ENCODE measurements at places on chromosomes 1 and 21.

DNA sequence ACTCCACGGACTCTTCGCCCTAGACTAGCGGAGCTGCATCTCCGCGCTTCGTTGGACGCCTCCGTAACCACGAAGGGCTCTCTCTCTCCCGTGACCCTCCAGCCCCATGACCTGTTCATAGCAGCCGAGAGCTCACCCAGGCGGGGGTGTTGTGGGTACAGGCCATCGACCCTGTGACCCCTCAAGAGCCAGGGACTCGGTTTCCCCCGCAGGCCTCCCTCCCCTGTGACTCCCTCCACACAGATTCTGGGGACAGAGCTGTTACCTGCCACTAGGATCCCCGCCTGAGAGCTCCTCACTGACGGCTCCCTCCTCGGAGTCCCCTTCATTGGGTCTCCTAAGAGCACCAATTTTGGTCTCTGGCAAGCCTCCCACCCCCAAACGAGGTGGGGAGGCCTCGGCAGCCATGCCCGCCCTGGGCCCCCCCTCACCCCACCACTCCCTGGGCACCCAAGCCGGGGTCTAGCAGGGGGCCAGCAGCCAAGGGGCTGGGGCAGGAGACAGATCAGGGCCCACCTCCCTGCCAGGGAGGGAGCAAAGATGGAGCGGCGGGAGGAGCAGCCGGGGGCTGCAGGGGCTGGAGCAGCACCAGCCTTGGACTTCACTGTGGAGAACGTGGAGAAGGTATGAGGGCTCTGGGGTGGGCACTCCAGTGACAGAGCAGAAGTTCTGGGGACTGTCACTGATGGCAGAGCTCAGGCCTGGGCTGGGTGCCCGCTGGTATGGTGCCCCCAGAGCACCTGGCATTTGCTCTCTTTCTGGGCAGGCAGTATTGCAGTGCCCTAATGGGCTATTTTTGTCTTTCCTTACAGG is 517 bp downstream of the IPO13 start:
- no peak for DNase-seq

GRCh38 chr1:51303315-51303714 is 27.0 kb downstream of the TTC39A start:
- DNase-seq, result no peak

DNA sequence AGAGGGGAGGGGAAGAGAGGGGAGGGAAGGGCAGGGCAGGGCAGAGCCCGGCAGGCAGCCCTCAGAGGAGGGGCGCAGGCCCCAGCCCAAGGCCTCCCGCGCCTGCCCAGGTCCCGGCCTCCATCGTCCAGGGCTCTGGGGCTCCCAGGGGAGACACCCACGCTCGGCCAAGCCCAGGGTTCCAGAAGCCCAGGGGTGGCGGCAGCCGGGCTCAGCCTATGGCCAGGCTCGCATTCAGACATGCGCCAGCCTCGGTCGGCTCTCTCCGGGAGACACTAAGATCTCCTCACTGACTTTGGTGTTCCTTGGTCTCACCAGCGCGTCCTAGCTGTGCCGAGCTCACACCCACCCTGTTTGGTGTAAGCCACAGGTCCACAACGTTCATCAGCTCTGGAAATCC is 7.1 kb upstream of the ANKRD65 start:
- DNase-seq, result peak; percentile 32

- DNase-seq, result peak; percentile 54
Measured at GRCh38 chr1:206808615-206809014, 36.3 kb upstream of the IL10 start.

GRCh38 chr1:205041001-205041715 is 1.9 kb upstream of the CNTN2 start:
- DNase-seq, result no peak

- DNase-seq, result no peak
Measured at GRCh38 chr1:229064320-229065168, 206.4 kb upstream of the RAB4A start.

DNA sequence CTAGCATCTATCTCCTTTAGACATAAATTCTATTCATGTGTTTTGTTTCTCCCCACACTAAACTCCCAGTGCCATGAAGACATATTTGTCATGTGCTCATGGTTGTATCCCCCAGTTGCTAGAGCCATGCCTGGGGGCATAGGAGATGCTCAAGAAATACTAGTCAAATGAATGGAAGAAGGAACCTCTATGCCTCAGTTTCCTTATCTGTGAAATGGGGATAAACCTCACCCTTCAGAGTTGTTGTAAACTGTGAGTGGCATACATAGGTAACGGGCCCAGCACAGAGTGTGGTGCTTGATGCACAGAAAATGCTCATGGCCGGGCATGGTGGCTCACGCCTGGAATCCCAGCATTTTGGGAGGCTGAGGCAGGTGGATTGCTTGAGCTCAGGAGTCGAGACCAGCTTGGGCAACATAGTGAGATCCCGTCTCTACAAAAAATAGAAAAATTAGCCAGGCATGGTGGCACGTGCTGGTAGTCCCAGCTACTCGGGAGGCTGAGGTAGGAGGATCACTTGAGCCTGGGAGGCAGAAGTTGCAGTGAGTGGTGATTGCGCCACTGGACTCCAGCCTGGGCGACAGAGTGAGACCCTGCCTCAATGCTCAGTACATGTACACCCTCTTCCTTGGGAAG is 8.7 kb downstream of the LDLRAD2 start:
- no peak for DNase-seq

- no peak for DNase-seq
Measured at GRCh38 chr1:66396212-66396890, 137.6 kb upstream of the SGIP1 start.

DNA sequence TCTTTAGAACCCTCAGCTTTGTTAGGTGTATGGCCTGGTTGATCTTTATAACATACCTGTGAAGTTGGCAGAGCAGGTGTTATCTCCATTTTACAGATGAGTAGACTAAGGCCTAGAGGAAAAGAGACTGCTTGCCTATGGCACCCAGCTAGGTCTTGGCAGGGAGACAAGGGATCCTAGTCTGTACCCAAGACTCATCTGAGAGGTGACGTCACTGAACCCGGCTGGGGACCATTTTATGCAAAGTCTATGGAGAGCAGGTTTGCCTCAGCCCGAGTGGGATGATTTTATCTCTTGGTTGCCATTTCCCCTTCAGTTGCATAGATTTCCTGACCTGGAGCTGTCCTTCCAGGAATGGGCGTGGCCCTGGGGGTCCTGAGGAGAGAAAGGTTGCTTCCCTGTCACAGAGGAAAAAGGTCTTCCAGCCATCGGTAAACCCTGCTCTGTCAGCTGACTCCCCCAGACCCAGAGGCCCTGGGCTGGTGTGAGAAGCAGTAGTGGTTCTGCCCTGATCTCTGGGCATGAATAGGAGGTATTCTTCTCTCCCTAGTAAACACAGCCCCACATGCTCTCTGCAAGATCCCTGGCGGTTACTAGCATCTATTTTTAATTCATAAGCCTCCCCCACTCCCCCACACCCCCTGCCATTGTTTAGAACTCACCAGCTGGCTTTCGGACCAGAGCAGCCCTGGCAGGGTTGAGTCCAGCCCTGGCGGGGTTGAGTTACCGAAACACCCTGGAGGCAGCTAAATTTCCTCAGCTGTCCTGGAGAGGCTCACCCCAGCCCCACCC is 19.6 kb downstream of the TMCC2 start:
- DNase-seq, result no peak

DNA sequence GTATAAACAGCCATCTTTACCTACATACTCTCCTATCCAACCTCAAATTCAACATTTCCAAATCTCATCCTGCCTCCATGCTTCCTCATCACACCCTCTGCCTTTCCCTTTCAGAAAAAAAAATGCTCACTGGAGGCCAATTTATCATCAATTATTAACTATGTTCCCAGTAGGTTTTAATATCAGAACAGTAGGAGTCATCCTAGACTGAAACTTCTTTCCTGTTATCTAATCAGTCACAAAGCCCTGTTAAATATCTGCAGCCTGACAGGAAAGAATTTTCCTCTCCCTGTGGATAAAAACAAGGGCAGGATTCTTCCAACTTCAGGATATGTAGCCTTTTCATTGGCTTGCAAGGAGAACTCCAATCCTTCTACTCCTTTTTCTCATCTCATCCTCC is 28.4 kb downstream of the EGLN1 start:
- DNase-seq, result no peak

- no peak for DNase-seq
Measured at GRCh38 chr1:156645056-156645455, 3.1 kb downstream of the BCAN start.

DNA sequence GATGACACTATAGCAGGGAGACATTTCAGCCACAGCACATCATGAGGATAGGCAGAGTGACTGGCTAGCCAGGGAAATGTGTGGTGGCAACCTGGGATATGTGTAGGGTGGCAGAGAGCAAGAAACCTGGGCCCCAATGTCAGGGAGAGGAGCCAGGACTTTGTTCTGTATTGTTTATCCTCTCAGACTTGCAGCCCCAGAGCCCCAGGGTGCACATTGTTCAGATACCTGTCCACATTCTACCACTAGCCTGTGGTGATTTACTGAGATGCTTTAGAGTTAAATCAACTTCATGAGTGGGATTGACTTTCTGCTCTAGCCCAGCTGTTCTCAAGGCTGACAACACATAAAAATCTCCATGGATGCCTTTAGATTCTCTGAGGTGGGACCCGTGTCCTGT is 61.5 kb downstream of the MAB21L3 start:
- no peak for DNase-seq

DNA sequence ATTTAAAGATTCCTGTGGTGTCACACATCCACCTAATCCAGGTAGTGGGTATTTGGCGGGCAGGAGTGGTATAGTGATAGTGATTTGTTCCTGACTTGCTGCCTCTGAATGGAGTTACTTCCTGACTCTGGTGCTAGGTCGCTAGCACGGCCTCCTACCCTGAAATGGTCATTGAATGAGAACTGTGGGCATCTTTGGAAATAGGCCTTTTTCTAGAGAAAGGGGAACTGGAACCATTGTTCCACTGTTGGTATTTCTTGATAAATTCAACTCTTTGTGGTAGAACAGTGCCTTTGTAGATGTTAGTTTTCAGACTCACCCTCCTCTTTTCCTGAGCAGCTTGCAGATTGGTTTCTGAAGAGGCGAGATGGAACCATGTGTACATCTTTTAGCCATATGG is 1.5 kb downstream of the QSOX1 start:
- no peak for DNase-seq

GRCh38 chr1:33178836-33179439 is 2.9 kb downstream of the TRIM62 start:
- no peak for DNase-seq

- DNase-seq, result peak; percentile 74
Measured at GRCh38 chr1:207698822-207699483, 52.9 kb upstream of the CD46 start.

DNA sequence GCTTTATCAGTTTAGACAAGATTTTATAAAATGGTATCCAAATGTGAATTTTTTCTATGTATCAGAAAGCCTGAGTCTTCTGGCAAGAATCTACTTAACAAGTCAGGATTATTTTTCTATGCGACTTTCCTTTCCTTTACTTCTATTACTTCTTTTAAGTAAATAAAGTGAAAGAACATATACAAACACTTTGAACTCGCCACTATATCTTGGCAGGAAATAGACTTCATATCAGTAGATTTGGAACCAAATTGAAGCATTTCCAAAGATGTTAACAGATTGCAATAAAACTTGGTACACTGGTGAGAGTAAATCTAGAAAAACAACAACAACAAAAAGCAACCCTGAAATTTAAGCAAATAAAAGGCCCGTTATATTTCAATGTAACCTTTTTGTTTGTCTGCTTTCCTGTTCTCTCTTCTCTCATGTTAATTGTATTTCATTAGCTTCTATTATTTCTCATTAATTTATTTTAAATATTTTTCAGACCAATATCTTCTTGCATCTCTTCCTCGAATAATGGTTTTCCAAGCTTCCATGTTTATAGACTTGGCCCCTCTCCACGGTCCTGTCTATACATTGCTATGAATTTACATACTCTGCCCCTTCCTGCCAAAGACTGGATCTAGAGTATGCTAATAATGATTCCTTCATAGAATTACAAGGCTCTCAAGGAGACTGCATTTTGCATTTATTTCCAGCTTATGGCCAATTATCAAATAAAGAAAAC is 843.6 kb downstream of the ADGRL2 start:
- no peak for DNase-seq

DNA sequence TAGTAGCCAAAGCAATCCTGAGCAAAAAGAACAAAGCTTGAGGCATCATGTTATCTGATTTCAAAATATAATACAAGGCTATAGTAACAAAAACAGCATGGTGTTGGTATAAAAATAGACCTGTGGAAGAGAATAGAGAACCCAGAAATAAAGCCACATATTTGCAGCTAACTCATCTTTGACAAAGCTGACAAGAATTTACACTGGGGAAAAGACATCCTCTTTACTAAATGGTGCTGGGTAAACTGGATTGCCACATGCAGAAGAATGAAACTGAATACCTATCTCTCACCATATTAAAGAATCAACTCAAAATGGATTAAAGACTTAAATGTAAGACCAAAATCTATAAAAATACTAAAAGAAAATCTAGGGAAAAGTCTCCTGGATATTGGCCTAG is 59.5 kb upstream of the CD55 start:
- DNase-seq, result no peak

DNA sequence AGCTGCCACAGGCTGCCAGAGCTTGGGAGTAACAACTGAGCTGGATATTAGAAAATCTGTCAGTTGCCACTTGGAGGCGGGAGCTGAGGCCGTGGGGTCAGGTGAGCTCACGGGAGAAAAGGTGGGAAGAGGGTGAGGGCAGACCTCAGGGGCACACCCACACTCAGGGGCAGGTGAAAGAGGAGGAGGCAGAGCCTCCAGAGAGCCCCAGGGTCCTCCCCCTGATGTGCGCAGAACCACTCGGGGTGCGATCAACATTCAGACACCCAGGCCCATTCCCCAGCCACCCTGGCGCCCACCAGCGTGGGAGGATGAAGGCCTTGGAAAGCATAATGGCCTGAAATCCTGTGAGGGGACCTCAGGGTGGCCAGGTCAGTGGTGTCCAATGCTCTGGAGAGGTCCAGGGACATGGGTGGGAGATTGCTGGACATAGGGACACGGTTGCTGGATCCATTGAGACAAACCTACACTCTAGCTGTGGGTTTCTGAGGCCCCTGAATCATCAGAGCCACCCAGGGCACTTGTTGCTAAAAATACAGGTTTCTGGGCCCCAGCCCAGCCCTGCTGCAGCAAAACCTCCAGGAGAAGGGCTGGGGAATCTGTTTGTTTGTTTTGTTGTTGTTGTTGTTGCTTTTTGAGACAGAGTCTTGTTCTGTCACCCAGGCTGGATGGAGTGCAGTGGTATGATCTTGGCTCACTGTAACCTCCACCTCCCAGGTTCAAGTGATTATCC is 49.4 kb upstream of the GPR153 start:
- DNase-seq, result no peak

- DNase-seq, result peak; percentile 35
Measured at GRCh38 chr1:24641646-24642151, 1.4 kb upstream of the SRRM1 start.
